Mesenchymal stem cell (in vitro differentiated cells and primary cell): ENCODE measurements at places on chromosomes 7 and 10.

DNA sequence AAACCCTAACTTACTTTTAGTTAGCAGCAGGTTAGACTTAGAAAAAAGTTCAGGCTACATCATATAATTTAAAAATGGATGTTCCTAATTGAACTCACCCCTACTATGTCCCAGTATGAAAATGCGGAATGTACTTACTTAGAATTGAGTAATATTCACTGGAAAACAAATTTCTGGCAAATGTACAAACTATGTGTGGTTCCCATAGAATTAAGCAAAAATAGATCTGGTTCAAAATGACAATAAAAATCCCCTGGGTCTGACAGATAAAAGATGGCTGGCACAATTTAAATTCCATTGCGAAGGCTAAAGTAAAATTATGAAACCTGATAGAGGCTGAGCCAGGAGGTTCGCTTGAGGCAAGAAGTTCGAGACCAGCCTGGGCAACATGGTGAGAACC, 42.4 kb upstream of the PRKAR2B start:
- no peak for DNase-seq

GRCh38 chr7:51255536-51256208, 60.9 kb downstream of the COBL start:
- DNase-seq: no peak

DNA sequence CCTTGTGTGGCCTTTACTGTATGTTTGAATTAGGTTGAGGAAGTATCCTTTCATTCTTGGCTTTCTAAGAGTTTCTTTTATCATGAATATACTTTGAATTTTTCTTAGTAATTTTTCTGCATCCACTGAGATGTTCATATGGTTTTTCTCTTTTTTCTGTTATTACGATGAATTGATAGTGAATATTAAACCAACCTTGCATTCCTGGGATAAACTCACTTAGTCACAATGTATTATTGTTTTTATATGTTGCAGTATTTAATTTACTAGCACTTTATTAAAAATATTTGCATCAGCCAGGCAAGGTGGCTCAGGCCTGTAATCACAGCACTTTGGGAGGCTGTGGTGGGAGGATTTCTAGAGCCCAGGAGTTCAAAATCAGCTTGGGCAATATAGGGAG, 15.3 kb upstream of the RBM33 start:
- DNase-seq: no peak

DNA sequence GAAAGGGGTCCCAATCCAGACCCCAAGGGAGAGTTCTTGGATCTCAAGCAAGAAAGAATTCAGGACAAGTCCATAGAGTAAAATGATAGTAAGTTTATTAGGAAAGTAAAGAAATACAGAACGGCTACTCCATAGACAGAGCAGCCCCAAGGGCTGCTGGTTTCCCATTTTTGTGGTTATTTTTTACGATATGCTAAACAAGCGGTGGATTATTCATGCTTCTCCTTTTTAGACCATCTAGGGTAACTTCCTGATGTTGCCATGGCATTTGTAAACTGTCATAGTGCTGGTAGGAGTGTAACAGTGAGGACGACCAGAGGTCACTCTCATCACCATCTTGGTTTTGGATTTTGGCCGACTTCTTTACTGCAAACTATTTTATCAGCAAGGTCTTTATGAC, 1033.4 kb downstream of the SORCS3 start:
- DNase-seq: no peak

DNA sequence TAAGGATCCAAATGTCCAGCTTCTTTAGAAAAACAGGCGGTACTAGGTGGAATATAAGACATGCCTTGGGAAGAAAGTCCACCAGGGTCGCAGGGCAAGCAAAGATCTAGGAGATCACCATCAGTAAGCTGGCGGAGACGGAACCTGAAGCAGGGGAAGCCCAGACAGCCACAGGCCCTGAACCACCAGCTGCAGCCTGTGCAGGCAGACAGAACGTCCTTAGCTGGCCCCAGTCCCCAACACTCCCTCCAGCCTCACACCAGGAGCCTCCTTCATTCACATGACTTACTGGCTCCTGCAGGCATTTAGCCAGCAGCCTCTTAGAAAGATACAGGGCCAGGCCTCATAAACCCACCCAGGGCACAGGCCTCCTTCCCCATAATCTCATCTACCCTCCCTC, 17.4 kb downstream of the RGS10 start:
- DNase-seq: peak; percentile 24

GRCh38 chr7:79137942-79138341, 315.5 kb downstream of the MAGI2 start:
- peak; percentile 76 for DNase-seq

- DNase-seq: no peak
Measured at GRCh38 chr7:40538281-40538680, 403.5 kb downstream of the SUGCT start.

- no peak for DNase-seq
Measured at GRCh38 chr7:51732951-51733350, 416.3 kb upstream of the COBL start.
